ENCODE measurements at places on chromosomes 5 and 9.

DNA sequence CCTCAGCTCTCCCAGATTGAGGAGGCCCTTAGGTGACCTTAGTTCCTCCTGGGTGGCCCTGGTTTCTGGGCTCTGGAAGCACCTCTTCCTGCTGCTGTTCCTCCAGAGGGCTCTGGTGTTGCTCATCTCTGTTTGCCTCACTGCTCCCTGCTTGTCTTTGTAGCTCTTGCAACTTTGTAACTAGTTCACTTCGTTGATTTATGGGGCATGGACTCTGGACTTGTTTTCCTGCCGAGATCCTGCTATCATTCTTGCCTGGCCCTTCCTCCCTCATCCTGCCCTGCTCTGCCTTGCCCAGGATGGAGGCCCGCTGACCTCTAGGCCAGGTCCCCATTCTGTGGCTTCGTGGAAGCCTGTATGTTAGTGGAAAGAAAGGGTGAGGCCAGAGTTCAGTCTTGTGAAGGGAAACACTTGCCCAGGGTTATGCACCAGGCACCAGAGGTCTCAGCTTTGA lies 169.3 kb downstream of the MACROH2A1 start:
- no peak for DNase-seq

DNA sequence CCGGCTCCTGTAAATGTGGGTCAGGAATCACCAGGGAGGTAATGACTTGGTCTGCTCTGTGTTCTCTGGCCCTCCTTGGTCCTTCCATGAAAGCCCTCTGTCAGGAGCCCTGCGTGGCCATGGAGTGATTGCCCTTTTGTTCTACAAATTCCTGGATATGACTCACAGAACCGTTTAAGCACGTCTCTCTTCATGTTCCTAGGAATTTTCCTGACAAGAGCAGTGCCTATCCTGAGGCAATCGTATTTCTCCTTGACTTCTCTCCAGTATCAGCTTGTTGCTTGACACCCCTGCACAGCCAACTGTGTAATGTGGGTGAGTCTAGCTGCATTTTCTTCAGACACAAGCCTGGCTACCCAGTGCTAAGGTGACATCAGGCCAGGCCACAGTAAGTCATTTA lies 274.3 kb upstream of the ZNF462 start:
- DNase-seq = no peak

- no peak for DNase-seq
Measured at GRCh38 chr5:175809531-175810121, 61.8 kb upstream of the CPLX2 start.

DNA sequence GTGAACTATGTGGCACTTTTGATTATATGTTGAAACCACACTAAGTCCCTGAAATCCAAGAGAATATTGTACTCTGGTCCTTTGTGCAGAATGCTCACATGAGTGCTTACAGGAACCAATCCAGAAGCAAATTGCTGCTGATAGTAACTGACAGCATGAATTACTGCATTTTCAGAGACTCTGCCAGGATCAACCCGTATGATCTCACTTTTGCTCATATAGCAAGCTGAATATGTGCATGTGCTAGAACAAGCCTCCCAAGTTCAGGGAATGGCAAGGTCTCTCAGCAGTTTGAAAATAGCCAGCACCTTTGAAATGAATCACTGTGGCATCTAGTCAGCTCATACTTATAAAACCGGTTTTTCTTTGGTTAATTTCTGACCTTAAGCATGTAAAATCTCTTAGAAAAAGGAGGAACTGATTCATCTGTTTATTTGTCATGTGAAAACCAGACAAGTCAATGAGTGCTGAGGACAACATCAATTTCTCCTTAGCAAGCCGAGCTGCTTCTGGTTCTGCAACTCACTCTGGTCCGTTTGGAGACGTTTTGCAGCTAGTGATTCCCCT lies 215.7 kb upstream of the ELL2 start:
- no peak for DNase-seq

DNA sequence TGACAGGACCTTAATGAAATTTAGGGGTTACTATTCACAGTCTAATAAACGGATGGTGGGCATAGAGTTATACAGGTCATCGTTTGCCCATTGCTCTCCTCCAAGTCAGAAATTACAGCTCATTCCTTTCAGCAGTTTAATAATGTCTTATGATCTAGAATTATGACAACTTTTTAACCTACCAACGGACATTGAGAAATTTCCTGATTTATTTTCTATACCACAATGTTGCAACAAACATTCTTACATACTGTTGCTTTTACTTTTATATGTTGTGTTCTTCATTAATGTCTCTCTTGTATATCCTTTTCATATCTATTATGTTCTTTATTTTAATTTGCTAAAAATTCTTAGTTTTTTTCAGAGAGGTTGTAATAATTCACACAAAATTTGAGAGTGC lies 152.8 kb upstream of the PRLR start:
- no peak for DNase-seq

DNA sequence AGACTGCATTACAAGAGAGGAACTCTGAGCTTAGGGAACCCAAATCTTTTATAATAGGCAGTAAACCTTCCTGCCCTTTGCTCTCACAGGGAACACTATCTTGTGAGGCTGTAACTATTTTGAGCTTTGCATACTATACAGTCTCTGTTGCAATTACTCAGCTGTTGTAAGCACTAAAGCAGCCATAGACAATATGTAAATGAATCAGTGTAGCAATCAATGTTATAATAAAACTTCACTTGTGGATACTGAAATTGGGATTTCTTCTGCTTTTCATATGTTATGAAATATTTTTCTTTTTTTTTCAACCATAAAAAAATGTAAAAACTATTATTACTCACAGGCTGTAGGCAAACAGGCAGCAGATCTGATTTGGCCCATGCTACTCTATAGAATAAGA lies 16.7 kb upstream of the UBQLN1 start:
- DNase-seq = no peak

DNA sequence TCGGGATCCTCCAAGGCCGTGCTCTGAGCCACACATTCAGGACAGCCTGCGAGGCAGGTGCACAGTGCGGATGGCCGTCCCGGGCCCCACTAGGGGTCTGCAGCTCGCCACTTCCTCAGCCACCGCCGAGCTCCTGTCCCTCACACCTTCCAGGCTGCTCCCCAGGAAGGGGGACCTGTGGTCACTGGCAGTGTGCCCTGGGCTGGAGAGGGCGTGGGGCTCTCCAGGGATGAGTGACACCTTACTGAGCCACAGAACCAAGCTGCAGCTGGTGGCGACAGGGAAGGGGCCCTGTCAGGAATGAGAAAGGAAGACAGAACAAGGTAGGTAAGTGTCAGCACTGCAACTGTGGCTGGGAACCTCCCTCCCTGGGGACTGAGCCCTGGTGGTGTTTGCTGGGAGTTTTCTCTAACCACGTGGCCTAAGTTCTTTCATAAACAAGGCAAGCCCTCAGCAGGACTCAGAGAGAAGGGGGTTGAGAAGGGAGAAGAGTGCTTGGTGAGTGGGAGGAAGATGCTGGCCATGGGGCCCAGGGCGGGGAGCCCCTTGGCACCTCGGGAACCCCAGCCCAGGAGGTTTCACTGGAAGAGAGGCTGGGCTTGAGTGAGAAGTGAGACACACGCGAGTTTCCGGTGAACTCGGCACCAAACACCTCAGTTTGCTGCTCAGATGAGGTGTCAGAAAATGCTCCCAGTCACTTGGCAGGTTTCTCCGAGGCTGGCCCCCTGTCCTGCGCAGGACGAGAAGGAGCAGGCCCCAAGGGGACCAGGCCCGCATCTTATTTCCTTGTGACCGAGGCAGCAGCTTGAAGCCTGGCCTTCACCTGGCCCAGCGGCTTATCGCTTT lies 5.2 kb downstream of the IL13 start:
- DNase-seq = no peak

DNA sequence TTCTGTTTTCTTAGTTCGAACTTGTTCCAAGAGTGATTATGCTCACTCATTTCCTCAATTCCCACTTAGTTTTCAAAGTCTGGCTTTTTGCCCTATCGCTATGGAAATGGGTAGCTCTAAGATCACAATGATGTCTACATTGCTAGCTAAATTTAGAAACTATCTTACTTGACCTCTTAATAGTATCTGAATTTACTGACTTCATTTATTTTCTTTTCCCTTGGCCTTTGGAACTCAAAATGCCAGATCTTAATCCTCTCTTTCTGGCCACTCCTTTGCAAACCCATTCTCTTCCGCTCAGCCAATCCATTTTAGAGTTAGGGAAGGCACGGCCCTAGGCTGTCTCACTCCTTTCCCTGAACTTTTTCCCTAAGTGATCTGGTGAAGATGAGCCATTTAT lies 137.0 kb downstream of the FER start:
- no peak for DNase-seq

DNA sequence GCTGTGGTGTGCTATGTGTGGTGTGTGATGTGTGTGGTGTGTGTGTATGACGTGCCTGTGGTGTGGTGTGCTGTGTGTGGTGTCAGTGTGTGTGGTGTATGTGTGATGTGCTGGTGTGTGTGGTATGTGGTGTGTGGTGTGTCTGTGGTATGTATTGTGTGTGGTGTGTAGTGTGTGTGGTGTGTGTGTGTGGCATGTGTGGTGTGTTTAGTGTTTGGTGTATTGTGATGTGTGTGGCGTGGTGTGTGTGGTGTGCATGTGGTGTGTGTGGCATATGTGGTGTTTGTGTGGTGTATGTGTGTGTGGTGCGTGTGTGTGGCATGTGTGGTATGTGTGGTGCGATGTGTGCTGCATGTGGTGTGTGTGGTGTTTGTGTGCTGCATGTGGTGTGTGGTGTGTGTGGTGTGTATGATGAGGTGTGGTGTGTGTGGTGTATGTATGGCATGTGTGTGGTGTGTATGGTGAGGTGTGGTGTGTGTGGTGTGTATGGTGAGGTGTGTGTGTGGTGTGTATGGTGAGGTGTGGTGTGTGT lies 18.3 kb upstream of the RNU6ATAC start:
- no peak for DNase-seq

DNA sequence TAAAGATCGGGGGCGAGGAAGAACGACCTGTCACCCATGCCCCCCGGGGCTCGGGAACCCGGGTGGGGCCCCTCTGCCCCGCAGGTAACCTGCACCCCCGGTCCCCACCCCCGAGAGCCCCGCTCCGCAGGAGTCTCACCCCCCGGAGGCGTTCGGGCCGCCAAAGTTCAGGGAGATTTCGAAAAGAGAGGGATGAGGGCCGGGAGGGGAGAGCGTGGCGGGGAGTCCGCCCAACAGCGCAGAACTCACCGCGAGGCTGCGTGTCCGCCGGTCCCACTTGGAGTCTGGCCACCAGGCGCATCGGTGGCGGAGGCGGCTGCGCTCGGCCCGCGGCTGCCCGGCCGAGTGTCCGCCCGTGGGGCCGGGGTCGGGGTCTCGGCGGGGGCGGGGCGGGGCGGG lies at the start of gene PHF19:
Gene PHF19, minus strand, starts transcription at position 347 of the 399 bp plus-strand sequence. CDS start 2,447 bp downstream, outside the sequence.
- DNase-seq = no peak

DNA sequence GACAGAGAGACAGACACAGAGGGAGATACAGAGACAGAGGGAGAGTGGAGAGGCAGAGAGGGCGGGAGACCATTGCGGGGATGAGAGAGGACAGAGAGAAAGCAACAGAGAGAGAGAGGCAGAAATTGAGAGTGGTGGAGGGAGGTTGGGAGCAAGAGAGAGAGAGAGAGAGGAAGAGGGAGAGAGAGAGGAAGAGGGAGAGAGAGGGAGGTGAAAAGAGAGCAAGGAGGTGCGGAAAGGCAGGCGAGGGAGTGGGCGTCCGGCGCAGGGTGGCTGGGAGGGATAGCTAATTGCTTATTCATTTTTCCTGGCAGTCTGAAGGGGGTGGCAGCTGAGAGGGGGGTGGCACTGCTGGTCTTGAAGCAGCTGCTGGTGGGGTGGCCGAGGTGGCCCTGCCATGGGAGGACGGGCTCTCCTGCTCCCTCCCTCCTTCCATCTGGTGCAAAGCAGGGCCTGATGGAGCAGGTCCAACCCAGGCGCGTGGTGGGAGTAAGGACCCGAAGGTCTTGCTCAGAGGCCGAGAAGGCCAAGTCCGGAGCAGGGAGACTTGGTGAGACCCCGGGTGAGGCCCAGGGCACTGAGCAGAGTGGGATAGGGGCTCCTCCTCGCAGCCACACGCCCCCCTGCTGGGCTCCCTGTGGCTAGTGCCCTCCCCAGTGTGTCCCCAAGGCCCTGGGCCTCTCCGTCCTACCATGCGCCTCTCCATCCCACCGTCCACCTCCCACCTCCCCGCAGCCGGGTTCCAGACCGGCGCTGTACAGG lies 25.3 kb upstream of the RNU6ATAC start:
- DNase-seq = no peak

All from stimulated activated CD8-positive, alpha-beta memory T cell treated with anti-CD3 and anti-CD28 coated beads, Interleukin-4, amount 100 ng/mL, for 1 hour (primary cell).